GM23248 (cell line): ENCODE measurements at places on chromosomes 11 and 22.

DNA sequence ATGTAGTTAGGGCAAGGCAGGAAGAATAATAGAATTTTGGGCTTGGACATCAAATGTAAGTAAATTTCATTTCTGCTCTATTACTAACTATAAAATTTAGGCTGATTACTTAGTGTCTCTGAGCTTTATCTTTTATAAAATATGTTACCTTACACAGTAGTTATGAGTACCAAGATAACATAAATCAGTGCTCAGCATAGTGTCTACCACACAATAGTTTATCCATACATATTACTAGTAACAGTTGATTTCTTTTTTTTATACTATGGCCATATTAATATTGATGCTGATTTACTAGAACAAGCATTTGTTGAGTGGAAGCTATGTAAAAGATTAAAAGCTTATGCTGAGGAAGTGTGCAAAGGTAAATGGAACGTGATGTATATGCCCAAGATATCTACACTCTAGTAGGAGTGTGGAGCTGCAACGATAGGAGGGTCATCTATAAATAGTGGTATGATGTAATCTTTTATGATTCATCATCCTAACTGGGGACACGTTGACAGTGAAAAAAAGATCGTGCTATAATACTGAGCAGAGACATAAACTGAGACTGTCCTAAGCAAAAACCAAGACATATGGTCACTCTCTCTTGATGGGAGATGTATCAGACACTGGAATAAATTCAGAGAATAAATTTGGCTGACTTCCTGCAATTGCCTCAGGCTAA lies 8.7 kb upstream of the SLC5A12 start:
- DNase-seq: peak; percentile 58

DNA sequence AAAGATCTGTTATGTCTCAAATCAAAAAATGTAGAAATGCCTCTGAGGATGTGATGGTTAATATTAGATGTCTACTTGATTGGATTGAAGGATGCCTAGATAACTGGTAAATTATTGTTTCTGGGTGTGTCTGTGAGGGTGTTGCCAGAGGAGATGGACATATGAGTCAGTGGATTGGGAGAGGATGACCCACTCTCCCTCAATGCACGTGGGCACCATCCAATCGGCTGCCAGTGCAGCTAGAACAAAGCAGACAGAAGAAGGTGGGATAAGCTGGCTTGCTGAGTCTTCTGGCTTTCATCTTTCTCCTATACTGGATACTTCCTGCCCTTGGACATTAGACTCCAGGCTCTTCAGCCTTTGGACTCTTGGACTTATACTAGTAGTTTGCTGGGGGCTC lies 430.3 kb downstream of the SOX6 start:
- peak; percentile 7 for DNase-seq

- DNase-seq: peak; percentile 31
These were observed 744 bp upstream of the MCM5 start for GRCh38 chr22:35399114-35399677.

DNA sequence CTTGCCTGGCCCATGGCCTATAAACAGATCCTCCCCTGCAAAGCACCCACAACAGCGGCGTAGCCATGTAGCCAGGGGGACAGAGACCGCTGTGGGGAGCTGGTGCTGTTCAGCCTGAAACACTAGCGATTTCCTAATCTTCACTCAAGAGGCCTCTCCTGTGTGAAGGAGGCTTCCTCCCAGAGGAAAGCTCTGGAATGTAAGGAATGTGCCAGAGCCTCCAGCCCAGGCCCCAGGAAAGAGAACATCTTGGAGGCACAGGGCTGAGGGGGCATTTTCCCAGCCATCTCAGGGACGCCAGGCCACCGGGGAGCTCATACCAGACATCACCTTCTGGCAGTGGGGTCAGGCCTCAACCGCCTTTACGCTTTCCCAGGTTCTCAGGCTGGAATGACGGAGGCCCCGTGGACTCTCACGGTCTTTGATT lies 24.0 kb downstream of the MIAT start:
- DNase-seq: peak; percentile 35

GRCh38 chr11:12693479-12694182 lies 19.4 kb downstream of the TEAD1 start:
- peak; percentile 96 for DNase-seq

DNA sequence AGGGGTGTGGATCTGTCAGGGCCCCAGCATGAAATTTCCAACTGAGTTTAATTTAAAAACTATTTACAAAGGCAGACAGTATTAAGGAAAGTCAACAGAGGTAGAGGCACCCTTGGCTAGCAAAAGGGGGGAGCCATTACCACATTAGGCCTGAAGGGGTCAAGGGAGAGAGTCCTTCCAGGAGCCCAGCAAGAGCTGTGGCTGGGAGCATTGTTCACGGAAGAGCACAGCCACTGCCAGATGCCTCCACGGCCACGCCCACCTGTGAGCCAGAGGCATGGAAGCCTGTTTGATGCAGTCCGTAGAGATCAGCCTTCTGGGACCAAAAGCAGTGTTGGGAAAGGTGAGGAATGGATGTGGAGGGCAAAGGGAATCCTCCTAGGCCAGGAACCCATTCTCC lies 102.6 kb downstream of the GALNT18 start:
- DNase-seq: no peak
